ENCODE measurements at places on chromosomes 5 and 9.

- no peak for DNase-seq
These were observed 176.6 kb upstream of the SH3GL2 start for GRCh38 chr9:17402309-17402708.

DNA sequence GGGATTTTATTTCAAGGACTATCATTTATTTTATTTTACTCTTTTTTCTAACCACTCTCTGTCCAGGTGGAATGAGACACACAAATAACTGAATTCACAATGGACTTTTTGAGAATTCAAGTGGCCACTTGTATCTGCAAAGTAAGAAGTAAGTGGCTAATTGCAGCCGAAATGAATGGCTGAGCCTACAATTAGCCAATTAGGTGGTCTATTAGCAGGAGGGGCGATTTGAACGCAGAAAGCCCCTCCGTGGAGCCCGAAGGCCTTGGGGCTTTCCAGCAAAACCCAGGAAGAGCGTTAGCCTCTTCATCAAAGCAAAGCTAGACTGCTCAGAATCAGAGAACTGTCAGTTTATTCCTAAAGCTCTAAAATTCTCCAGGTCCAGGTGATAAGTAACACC is 176.9 kb downstream of the EBF1 start:
- DNase-seq = no peak

DNA sequence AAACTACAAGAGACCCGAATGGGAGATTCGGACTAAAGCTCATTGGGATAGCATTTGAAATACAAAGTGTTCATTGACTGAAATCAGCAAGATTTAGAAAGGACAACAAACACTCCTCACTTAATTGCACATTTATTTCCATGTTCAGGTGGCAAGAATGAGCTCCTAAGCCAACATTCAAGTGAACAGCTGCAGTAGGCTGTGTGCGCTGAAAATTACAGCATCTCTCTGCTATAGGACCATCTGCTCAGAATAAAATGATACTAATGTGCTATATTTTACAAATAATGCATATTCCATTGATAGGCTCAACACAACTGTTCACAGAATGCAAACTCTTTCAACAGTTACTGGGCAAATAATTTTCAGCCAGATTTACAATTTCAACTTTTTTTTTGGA is 61.8 kb downstream of the ELAVL2 start:
- DNase-seq = no peak

DNA sequence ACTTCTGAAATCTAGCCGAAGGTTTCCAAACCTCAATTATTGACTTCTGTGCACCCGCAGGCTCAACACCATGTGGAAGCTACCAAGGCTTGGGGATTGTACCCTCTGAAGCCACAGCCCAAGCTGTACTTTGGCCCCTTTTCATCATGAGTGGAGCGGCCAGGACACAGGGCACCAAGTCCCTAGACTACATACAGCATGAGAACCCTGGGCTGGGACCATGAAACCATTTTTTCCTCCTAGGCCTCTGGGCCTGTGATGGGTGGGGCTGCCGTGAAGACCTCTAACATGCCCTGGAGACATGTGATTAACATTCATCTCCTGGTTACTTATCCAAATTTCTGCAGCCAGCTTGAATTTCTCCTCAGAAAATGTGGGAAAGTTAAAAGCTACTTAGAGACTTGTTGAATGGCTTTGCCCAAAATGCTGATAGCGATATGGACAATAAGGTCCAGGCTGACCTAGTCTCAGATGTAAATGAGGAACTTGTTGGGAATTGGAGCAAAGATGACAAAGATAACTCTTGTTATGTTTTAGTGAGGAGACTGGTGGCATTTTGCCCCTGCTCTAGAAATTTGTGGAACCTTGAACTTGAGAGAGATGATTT is 34.1 kb upstream of the CPLANE1 start:
- DNase-seq = no peak

GRCh38 chr5:90274216-90274615 is 135.3 kb downstream of the CETN3 start:
- DNase-seq = no peak

DNA sequence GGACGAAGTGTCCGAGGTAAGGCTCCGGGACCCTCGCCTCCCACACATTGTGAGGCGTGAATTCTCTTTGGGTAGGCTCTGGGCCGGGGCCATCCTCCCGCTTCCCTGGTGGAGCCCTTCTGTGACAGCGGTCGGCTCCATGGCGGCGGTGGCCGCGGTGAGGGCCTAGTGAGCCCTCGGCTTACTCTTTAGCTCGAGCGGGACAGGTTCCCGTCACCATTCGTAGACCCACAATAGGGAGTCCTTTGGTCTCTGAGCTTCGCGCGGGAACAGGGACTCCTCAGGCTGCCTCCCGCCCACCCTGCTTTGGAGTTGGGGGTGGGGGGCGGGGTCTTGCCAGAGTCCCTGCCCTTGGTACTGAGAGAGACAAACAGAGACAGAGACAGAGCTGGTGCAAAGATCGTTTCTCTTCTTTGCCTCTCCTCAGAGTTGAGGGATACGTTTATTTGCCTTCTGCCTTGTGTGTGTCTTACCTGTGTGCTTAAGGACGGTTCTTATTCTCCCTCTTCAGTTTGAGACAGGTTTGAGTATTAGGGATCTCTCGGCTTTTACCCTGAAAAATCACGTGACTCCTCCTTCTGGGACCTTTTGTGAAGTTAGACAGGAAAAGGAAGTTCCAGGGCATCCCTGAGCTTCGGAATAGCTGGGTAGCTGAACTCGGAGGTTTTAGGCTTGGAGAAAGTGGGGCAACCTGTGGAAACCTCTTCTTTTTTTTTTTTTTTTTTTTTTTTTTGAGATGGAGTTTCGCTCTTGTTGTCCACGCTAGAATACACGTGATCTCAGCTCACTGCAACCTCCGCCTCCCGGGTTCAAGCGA is 833 bp downstream of the ANKHD1 start:
- peak; percentile 31 for DNase-seq

- DNase-seq = no peak
These were observed 772.0 kb upstream of the ACO1 start for GRCh38 chr9:31612336-31613030.

DNA sequence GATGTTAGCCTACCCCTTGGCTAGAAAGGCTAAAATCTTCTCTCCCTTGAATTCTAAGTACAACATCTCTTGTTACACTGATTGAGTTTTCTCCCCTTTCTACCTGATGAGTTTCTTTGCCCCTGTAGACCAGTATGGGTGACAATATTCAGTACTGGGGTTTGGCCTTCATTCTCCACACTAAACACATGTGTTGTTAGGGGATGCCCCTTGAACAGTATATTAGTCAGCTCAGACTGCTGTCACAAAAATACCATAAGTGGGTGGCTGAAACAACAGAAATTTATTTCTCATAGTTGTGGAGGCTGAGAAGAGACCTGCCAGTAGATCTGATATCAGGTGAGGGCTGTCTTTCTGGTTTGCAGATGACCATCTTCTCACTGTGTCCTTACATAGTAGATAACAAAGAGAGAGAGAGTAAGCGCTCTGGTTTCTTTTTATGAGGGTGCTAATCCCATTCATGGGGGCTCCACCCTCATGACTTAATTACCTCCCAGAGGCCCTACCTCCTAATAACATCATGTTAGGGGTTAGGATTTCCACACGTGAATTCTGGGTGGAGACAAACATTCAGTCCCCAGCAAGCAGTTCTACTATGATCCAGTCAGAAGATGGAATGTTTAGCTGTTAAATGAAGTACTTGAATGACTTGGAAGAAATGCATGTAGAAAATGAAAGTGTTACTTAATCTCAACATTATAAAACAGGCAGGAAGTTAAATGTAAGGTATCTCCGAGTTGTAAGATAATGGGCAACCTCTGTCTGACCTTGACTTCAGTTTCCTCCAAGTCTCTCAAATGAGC is 17.5 kb downstream of the VLDLR start:
- no peak for DNase-seq

GRCh38 chr5:129097498-129098296 is 3.1 kb downstream of the ISOC1 start:
- DNase-seq = no peak

DNA sequence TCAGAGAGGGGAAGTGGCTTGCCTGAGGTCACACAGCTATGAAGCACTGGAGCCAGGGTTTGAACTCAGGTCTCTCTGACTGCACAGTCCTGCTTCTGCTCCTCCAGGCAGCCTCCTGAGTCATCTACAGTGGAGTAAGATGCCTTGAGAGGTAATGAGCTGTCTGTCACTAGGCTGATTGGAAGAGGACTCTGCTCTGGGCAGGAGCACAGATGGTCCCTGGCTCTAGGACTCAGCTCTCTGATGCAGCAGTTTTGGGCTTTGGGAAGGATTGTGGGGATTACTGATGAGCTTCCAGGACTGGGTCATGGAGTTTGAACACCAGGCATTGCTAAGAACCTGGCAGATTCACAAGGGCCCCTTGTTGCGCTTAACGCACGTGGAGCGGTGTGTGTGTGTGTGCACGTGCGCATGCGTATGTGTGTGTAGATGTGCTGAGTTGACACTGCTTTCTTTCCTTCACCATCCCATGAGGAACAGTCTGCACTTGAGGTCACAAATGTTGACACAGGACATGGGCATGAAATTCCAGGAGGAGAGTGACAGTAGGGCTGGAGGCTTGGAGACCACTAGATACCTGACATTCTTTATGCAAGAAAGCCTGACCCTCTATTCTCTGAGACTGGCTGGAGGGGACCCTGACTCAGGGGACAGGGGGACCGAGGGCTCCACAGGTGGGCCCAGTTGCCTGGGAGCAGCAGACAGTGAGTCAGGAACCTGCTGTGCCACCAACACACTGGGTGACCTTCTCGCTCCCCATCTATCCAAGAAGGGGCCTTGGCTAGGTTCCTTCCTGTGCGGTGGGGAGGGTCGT is 170.5 kb downstream of the RGS3 start:
- DNase-seq = no peak

DNA sequence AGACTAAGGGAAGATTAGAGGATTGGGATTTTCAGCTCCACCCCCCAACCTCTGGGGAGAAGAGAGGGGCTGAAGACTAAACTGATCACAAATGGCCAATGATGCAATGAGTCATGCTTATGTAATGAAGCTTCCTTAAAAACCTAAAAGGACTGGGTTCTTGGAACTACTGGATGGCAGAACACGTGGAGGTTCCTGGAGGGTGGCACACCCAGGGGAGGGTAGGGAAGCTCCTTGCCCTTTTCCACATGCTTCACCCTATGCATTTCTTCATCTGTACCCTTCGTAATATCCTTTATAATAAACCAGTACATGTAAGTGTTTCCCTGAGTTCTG is 48.6 kb downstream of the ARHGEF28 start:
- DNase-seq = no peak

GRCh38 chr5:149088686-149089085 is 25.8 kb upstream of the SH3TC2 start:
- DNase-seq = no peak

DNA sequence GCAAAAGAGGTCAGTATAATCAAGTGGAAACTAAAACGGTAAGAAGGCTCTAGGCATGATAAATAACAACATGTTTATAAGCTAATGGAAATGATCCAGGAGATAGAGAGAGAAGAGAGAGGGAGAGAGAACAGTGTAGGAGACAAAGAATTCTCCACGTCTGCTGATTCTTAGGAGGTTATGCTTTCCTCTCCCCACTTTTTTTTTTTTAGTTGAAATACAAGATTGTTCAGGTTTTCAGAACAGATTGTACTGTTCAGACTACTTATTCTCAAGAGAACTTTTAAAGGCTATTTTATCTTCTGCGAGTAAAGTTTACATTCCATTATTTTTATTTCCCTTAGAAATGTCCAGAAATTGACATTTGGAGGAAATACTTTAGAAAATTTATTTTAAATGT is 4.0 kb downstream of the CCDC192 start:
- DNase-seq = no peak

DNA sequence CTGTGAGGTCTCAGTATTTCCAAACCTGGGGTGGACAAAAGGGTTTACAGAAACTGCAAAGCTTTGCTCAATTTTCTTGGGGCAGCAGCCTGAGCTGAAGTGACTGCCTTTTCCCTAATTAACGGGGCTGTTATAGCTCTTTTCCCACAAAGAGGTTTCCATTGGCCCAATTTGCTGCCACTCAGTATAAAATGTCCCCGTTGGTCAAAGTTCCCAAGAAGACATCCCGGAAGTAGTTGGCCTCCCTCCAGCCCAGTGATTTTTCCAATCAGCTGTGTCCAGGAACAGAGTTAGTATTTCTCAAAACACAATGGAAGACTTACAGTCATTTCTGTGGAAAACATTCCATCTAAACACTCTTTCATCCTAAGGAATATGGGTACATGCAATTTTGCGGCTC is 643.6 kb downstream of the ACTL7B start:
- DNase-seq = no peak

DNA sequence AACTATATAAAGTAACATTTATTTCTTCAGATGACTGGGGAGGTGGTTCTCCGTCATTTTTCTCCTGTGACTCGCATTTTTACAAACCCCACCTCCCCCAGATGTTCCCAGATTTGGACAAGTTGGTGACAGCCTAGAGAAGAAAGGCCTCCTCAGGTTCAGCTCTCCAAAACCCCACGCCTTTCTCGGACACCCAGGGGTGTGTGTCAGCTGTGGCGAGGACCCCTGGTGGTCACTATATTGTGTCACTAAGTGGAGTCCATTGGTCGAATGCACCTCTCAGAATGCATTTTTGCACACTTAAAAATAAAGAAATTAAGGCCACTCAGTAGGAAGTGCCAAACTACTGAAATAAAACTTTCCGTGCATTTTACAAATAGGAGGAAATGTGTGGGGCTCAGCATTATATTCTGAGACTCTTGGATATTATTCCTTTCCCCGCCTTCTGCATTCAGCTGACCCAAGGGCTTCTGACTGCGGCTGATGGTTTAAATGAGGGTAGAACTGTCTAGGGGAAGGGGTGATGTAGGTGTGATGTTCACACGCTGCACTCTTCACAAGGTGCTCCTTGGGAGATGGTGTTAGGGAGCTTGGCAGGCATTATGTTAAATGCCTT is 47.6 kb downstream of the ACO1 start:
- DNase-seq = no peak

- no peak for DNase-seq
These were observed 657.2 kb downstream of the TLE1 start for GRCh38 chr9:81032030-81032572.

DNA sequence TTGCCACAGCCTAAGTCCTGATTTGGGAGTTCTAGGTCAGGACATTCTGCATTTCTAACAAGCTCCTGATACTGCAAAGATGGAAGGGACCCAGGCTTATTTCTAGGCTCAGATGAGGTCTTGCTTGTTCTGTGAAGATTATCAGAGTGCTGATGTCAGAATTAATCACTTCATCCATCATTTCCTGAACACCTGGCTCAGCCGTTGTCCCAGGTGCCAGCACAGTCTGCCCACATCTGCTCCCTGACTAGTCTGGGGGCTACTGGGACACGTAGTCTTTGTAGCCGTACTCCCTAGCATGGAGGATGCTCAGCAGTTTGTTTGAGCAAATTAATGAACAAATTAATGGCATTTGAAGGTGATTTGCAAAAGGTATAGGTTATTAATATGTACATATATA is 17.9 kb upstream of the SPINK4 start:
- no peak for DNase-seq

GRCh38 chr5:159333545-159333925 is 3.2 kb upstream of the IL12B start:
- no peak for DNase-seq

- DNase-seq = no peak
These were observed 141.2 kb upstream of the FOXD4L5 start for GRCh38 chr9:65426231-65426630.

DNA sequence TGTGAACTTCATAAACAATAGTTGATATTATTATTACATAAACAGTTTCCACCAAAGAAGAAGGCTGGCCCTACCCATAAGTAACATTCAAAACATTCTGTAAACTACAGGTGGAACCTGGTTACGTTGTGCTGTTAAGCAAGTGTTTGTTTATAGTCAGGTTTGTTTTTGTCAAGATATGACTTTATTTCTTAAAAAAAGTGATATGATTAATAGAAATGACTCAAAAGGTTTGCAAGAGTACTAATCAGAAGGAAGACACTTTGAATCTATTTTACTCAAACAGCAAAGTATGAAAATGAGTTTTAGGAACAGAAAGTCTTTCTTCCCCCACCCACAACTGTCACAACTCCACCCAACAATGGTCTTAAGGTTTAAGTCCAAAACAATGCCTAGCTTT is 220.8 kb downstream of the PLK2 start:
- DNase-seq = no peak

All from activated CD8-positive, alpha-beta memory T cell treated with anti-CD3 and anti-CD28 coated beads for 48 hours (primary cell).